ENCODE measurements at places on chromosomes 12 and 14.

DNA sequence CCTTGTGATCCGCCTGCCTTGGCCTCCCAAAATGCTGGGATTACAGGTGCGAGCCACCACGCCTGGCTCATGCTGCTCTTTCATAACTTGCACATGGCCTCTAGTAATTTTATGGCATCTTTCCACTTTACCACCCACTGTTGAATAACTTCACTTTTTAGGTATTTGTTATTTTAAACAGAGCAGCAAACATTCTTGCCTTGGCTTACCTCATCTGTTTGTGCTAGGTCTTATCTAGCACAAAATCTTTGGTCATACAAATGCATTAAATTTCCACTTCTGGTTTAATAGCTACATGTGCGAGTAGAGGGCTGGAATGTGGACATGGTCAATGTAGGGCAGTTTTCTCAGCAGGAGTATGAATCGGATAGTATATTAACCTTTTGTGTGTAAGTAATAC is 38.8 kb upstream of the ATF7IP start:
- no peak for DNase-seq

DNA sequence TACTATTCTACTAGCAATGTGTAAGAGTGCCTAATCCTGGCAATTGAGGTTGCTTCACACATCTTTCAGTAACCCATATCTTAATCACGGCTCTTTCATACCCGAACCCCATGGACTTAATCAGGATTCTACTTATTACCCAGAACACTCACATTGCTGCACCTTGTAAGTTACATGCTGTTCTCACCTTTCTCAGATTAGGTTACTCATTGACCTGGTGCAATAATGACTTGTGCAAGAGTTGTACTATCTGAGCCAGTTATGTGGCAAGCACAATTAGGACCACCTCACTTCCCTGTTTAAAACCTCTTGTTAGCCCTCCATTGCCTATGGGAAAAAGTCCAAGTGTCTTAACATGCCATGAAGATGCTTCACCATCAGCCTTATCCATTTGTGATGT is 306.7 kb upstream of the E2F7 start:
- DNase-seq, result no peak

DNA sequence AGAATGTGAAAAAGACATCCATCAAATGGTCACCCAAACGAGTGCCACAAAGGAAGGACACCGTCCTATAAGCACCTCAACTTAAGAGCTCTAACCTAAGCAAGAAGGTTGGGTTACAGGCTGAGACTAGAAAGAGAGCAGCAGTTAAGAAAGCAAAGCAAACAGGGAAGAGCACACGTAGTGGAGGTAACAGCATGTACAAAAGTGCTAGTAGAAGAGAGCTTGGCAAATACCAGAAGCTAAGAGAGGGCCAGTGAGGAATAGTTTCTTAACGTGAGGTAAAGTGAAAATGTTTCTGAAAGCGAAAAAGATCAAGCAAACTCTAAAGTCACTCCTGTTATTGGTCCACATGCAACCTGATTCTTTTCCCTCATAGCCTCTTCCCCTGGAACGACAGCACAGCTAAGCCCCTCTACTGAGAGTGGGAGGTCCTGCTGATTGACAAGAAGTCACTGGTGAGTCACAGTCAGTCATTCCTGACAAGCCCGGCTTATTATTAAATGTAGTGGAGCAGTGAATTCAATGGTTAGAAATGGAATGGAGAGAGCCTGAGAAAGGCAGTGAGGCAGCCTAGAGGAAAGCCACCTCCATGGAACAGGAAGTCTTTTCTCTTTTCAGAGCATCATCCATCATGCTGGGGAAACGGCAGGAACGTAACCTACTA is 204.4 kb downstream of the SLC25A21 start:
- DNase-seq, result no peak

- no peak for DNase-seq
Measured at GRCh38 chr12:74984631-74985030, 225.0 kb downstream of the KCNC2 start.

Measured in right lung (tissue), 10 donors.